ENCODE measurements at places on chromosomes 4 and X.

DNA sequence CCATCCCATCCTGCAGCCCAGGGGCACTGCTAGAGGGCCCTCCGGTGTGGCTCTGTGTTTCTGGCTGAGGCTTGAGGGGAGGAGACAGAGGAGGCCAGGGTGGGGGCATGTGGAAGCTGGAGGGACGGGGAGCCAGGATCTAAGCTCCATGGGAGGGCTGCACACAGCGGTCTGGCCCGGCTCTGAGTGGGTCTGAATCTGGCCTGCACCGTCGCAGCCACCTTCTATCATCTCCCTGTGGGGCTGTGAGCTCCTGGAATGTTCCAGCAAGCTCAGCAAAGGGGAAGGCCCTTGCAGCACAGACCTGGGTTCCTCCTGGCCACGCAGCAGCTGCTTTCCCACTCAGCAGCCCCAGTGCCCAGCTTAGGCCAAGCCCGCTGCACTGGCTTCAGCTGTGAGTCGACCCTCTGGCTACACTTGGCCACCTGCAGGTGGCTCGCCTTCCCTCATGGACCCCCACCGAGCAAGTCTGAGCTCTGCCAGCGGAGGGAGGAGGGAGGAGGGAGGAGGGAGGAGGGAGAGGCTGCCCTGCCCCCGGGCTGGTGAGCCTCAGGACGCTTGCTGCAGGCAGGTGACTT, 5.3 kb downstream of the NKX1-1 start:
- no peak for DNase-seq

DNA sequence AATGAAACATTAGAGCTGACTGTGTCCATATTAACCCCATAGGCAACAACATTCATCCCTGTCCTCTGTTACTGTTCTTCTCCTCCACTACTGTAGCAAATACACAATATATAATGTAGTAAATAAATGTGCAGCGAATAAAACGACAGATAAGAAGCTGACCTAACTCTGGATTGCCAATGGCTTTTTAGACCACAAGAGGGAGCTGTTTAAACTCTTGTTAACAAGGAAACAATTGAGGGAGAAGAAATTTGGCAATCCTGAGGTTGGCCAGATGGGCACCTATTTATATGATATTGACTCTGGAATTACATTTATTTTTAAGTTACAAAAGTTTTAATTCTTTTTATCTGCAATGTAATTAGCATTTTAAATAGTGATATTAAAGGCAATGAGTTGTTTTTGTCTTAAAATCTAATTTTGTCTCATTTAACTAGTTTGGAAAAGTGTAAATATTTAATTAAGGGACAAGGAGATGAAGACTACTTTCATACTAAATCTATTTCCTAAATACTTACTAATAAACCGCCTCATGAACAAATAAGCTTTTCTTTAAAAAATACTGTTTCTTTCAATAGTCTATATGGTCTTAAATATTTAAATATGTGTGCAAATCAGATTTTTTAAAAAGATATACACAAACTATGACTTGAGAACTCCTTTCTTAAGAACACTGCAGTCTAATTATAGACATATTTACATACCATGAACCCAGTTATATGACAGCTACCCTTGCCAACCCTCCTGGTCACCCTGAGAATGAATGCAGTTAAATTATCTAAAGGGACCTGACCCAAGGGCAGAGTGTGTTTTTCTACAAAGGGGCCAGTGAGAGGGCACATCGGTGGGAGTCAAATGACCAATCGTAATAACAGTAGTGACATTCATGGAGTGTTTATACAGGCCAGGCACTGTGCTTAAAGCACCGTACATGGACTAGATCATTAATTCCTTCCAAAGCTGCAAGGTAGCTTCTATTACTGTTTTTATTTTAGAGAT, 52.9 kb upstream of the HPF1 start:
- peak; percentile 63 for DNase-seq

DNA sequence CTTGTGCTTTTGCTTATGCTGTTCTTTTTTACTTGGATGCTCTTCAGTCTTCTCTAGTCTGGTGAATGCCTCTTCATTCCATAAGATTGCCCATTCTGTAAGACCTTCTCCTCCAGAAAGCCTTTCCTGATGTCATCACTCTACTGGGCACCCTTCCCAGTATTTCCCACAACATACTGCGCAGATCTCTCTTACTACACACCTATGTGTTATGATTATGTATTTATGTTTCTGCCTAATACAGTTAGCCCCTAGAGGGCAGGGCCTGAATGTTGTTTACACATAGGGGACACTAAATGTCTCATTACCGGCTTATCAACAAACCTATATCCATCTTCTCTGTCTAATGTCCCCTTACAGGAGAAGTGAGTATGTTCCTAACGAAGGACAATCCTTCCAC, 21.1 kb downstream of the AIFM1 start:
- no peak for DNase-seq

- no peak for DNase-seq
These were observed 611.6 kb upstream of the ADGRL3 start for GRCh38 chr4:60588556-60588955.

- no peak for DNase-seq
These were observed 54.1 kb downstream of the SRPX start for GRCh38 chrX:38166478-38167083.

- no peak for DNase-seq
These were observed 98.0 kb upstream of the TBC1D9 start for GRCh38 chr4:140854168-140854567.

GRCh38 chrX:40172401-40173142, 74.8 kb upstream of the BCOR start:
- DNase-seq, result no peak

DNA sequence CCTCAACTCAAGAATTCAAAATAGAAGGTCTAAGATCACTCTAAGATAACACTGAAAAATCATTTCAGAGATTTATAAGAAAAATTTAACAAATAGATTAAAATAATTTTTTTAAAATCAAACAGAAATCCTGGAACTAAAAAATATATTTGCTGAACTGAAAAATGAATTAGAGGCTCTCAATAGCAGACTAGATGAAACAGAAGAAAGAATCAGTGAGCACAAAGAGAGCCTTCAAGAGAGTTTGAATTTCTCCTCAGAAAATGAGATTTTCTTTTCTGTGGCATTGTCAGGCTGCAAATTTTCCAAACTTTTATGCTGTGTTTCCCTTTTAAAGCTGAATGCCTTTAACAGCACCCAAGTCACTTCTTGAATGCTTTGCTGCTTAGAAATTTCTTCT, 335.0 kb upstream of the SLC7A11 start:
- no peak for DNase-seq

GRCh38 chr4:105472871-105473323, 965 bp downstream of the PPA2 start:
- no peak for DNase-seq

DNA sequence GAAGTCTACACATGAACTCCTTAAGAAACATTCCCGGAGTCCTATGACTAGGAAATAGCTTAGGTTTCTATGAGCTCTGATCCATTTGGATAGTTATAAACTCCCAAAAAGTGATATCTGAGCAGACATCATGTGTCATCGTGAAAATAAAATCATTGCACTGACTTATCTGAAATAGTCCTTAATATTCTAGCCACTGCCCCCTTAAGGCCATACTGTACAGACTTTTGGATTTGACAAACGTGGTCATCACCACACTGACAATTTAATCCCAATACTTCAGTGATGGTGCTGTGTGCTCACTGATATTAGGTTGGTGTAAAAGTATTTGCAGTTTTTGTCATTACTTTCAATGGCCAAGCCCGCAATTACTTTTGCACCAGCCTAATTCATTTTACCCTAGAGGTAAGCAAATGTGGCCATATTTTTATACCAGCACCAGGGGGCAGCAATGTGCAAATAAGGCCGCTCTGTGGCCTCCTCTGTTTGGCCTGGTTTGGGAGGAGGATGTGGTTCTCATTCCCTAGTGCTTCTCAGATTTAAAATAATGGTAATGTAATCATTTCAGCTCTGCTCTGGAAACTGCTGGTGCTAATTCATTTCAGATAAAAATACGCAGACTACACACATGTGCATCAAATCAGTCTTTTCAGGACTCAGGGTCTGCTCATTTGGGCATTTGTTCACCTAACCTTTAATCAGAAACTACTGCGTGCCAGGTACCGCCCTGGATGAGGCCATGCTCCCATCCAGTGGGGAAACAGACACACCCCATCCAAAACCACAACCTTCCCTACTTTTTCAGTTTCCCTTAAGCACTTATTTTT, 196.4 kb upstream of the C1QTNF7 start:
- no peak for DNase-seq

DNA sequence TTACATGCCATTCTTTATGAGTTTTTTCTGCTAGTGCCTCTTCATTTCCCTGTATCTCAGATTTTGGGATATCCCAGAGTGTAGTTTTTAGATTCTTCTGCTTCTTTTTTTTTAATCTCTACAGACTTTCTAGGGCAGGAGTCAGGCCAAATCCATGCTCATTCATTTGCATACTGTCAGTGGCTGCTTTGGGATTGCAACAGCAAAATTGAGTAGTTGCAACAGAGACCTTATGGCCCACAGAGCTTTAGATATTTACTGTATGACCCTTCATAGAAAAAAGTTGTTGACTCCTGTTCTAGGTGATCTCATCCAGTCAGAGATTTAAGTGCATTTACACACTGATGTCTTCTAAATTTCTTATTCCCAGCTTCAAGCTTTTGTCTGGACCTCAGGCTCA, 35.3 kb downstream of the ARFIP1 start:
- no peak for DNase-seq

DNA sequence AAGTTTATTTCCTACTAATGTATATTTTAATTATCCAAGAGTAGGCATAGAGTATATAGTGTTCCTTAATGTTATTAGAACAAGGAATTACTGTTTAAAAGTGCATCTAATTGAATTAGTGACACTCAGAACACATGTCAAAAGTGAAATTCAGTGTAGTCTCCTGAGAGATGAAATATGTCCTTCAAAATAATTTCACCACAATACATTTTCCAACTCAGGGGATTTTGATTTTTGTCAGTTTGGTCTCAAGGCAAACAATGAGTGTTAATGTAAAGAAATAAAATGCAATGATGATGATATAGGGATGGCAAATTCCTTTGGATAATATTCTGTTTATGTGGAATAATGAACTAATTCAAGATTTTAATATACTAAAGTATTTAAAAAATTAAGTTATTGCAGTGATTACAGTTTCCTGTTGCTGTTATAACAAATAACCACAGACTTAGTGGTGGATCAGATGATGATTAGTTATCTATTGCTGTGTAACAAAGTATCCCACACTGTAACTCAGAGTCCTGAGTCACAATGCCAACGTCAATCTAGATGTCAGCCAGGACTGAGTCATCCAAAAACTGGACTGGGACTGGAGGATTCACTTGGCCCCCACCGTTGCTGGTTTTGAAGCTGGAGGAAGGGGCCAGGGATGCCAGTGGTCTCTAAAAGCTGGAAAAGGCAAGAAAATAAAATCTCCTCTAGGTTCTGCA, 148.0 kb upstream of the SLC7A11 start:
- DNase-seq, result no peak

DNA sequence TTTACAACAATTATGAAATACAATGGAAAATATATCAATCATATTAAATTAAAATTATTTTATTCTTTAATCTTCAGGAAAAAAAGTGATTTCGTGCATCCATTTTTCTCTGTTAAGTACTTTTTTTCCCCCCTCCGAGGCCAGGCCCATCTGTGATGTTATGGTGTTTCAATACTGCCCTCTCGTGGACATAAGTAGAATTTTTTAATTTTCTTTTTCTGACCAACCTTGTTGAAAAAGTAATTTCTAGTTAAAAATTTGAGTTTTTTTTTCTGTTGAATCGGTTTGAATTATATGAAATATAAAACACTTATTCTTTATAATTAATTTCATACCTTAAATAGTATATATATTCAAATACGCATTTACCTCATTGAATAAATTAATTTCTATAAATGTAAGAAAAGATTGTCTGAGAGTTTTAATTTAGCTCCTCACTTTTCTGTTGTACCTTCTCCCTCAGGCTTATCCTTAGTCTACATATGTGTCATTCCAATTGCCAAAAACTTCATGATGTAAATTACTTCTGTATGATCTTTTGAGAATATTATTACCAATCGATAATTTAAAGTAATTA, 175.8 kb upstream of the TECRL start:
- DNase-seq, result no peak

GRCh38 chrX:11446336-11446735, 153.1 kb downstream of the AMELX start:
- DNase-seq, result no peak

DNA sequence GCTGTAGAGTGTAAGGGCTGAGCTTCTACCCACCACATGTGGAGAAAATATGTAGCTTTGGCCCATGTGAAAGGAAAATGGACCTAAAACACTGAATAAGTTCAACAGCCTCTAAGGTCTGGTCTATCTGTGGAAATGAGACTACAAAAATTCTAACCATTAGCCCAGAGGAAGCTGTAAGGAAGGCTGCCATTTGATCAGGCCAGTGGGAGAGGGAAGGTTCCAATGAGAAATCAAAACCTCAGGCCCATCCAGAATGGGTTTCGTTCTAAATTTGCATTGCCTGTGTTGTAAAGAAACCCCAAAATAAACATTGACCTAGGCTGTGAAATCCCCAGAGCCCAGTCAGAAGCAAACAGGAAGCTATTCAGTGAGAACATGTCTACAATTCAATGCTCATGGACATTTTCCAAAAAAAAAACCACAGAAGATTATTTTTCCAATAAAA, 320.4 kb upstream of the SLC7A11 start:
- peak; percentile 27 for DNase-seq

DNA sequence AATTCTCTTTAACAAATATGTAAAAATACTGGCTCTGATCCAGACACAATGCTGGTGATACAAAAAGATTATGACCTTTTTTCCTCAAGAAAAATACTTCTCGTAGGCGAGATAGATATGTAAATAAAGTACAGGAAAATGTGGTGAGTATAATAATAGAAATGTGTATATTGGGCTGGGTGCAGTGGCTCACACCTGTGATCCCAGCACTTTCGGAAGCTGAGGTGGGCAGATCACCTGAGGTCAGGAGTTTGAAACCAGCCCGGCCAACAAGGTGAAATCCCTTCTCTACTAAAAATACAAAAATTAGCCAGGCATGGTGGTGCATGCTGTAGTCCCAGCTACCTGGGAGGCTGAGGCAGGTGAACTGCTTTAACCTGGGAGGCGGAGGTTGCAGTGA, 55.0 kb downstream of the MRPL1 start:
- no peak for DNase-seq

DNA sequence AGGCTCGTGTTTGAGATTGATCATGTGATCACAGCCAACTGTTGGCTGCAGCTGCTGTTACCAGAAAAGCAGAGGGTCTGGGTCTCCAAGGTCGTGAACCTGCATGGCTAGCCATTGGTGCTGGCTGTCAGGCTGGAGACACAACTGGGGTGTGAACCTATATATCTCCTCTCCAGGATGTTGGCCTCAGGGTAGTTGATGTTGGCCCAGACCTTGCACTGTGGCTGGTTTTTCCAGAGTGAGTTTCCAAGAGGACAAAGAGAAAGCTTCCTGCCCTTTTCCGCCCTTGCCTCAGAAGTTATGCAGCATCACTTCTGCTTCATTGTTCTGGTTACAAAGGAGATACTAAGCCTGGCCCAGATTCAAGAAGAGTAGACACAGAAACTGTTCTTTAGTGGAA, 607.8 kb upstream of the HS3ST1 start:
- DNase-seq, result no peak

- no peak for DNase-seq
These were observed 110.4 kb upstream of the ATXN3L start for GRCh38 chrX:13430136-13430827.
